HCT116 (cell line): ENCODE measurements at places on chromosomes 2 and 18. TPM values are rescaled to one million over a fixed set of nuclear protein-coding genes. Genes with fewer than 3 reads are reported as not detected.

The IL1RN gene
- total RNA-seq, result 0.25 TPM

DNA sequence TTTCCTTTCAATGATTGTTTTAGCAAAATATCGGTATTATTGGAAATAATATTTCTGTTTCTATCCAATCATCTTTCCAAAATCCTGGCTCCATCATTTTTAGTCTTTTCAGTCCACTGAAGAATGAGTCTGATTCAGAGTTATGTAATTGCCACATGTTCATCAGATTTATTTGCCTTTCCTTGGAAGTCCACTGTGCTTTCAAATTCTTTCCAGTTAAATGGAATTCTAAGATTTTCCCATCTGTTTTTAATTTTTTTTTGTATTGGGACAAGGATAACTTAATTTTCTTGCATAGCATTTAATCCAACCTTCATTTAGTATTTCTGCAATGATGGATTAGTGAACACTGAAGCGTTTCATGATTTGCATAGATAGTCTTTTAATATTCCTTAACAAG, 521.5 kb upstream of the NRXN1 start:
- no peak for DNase-seq

GRCh38 chr2:160703648-160704585, 210.3 kb upstream of the RBMS1 start:
- no peak for DNase-seq

- DNase-seq, result no peak
Measured at GRCh38 chr18:23209031-23209430, 73.7 kb downstream of the CABLES1 start.

The SEPTIN10 gene
- 113 TPM for total RNA-seq

The ACTR3 gene
- 232 TPM for total RNA-seq

GRCh38 chr2:64760128-64760527, 106.4 kb upstream of the SERTAD2 start:
- no peak for DNase-seq

- DNase-seq, result no peak
Measured at GRCh38 chr2:64581777-64582539, 57.8 kb downstream of the AFTPH start.
